ACHN (cell line): ENCODE measurements at places on chromosomes 4 and X.

DNA sequence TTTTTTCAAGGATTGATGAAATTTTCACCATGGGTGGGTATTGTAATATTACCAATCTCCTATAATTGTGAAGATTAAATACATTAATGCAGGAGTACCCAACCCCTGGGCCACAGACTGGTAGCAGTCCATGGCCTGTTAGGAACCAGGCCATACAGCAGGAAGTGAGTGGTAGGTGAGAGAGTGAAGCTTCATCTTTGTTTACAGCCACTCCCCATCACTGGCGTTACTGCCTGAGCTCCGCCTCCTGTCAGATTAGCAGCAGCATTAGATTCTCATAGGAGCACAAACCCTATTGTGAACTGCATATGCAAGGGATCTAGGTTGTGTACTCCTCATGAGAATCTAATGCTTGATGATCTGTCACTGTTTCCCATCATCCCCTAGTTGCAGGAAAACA lies 15.1 kb downstream of the RAPGEF2 start:
- DNase-seq = no peak

- DNase-seq = no peak
These were observed 11.9 kb upstream of the LINC00632 start for GRCh38 chrX:140697618-140698017.

DNA sequence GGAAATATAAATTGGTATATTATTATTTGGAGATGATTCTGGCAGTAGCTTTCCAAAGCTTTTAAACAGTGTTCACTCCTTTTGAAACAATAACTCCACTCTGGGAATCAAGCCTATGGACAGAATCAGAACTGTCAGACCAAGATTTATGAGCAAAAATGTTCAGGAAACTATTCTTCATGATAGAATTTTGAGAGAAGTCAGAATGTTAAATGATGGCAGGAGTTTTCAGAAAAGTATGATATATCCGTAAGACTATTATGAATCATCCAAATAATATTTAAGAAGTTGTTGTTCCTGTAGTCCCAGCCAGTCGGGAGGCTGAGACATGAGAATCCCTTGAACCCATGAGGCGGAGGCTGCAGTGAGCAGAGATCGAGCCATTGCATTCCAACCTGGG lies 50.5 kb upstream of the ADGRG2 start:
- no peak for DNase-seq

DNA sequence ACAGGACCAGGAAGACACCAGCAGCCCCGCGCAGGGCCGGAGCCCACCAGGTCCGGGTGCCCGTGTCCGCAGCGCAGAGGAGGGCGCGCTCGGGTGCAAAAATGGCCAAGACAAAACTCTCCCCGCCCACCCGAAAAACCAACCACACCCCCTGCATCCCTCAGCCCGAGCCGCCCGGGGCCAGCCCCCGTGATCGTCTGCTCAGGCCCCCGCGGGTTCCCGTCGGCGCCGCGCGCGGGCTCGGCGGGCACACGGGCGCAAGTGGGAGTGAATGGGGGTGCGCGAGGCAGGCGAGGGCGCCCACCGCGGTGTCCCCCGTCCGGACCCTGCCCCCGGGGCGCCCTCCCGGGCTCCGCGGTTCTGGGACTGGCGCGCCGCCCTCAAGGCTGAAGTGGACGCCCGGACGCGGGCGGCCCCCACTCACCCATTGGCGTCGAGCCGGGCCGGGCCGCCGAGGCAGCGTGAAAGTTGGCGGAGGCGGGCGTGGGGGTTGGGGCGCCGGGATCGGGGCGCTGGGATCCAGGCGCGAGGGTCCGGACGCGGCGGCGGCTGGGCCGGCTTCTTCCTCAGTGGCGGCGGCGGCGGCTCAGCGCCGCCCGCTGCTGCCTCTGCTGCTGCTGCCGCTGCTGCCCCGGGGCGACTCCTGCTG lies 393 bp downstream of the SH3KBP1 start:
- DNase-seq = peak; percentile 15

DNA sequence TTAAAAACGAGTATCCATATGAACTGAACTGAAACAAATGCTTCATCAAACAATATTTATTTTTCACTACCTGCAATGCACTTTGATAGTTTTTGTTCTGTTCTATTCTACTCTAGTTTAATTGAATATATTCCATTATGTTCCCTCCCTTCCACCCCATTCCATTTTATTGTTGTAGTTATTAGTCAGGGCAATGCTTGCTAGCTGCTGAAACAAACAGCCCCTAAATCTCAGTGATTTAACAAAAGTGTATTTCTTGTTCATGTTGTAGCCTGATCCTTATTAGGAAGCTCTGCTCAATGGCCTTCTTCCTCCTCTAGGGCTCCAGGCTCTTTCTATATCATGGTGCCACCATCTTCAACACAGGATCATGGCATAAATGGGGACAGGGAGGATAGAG lies 122.3 kb upstream of the RAI2 start:
- DNase-seq = no peak

GRCh38 chr4:88643932-88644331 lies 51.7 kb downstream of the HERC3 start:
- DNase-seq = no peak

DNA sequence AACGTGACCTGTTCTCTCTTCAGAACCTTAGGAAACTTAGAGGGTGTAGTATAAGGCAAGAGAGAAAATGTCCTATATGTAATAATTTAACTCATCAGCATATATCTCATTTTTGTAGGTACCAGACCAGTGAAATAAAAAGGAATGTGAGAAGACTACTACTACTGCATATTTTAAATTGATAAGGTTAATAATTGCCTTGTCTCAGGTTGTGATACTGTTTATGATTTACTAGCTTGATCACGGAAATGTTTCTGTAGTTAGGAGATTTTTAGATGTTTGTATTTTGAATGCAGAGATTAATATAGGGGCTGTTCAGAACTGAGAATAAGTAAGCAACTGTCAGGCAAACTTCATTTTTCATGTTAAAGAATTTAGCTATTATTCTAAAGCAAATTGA lies 1563.4 kb downstream of the C4orf33 start:
- peak; percentile 38 for DNase-seq

- DNase-seq = no peak
These were observed 19.9 kb downstream of the NSD2 start for GRCh38 chr4:1890979-1891570.

GRCh38 chr4:22874334-22874912 lies 181.7 kb downstream of the GBA3 start:
- DNase-seq = no peak

DNA sequence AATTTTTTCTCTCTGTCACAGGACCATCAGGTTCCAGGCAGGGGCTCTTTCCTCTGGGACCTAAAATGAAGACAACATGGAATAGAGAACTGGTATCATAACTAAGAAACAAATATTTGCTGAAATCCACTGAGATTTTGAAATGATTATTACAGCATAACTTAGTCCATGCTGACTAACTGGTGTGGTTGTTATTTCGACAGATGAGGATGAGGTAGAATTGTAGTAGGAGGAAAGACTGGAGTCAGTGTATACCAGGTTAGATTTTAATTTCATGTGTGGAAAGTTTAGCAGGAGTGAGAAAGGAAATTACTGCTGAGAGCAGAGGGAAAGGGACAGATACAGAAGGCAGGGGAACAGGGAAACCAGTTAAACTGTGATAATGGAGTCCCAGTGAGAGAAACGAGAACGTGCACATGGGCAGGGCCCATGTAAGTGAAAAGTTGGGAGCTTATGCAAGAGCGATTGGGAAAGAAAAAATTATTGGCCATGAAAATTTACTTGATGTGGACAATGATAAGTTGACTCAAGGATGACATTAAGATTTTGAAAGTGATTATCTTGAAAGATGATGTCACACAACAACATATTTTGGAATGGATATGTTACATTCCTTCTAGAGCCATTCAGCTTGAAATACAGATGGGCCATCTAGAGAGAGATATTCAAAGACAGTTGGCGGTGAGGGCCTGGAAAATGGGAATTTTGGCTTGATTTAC lies 98.7 kb upstream of the DDIT4L start:
- DNase-seq = no peak

DNA sequence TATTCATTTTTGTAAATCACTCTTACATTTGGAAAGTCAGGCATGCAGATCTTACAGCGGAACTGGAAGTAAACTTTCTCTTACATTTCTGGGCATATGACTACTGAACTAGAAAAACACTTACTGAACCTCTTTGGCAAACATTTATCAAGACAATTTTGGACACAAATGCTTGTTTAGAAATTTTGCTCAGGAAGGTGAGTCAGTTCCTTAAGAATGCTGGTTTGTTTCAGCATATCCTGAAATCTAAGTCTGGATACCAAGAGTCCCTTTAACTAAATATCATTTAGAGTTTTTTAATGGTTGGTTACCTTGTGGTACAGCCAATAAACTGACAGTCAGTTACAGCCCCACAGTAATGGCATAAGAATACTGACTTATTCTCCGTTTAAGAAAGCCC lies 15.0 kb downstream of the SHISA3 start:
- peak; percentile 13 for DNase-seq

GRCh38 chr4:79170077-79170476 lies 155.8 kb downstream of the NAA11 start:
- DNase-seq = no peak

DNA sequence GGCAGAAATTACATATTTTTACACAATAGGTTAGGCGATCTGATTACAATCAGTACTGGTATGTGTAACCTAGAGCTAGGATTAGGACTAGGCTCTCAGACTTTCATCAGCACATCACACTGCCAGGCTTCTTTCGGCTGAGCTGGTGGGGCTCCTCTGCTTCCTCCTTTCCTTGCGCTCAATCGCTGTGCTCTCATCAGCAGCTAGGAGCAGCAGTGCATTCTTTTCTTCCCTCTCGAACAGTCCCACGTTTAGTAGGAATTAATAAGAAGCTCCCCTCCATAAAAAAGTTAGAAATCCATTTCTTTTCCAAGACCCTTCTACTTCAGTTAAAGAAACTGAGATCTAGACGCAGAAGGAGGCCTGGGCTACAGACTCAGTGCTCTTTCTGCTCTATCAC lies 350.4 kb downstream of the SPRY1 start:
- no peak for DNase-seq

- no peak for DNase-seq
These were observed 588.3 kb upstream of the DIPK2B start for GRCh38 chrX:45788941-45789348.

DNA sequence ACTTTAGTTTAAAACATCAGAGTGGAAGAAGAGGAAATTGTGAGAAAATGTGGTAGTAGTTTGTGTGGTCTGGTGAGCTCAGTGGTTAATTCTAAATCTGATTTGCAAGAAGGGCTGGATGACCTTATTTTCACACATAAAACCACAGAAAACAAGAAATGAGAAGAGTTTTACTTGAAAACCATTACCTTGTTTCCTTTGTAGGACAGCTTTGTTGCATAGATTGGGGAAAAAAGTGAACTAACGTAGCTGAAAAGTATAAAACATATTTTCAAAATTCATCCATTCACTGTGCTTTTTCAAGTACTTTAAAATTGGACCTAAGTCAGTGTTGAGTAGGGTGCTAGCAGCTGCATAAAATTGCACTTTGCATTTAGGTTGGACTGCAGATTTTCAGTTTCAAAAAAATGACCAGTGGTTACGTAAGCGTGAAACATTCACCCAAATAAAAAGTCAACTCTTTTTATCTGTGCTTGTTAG lies 211.3 kb downstream of the ARHGAP10 start:
- DNase-seq = no peak

GRCh38 chrX:3161681-3162080 lies 120.4 kb downstream of the ARSF start:
- DNase-seq = no peak

DNA sequence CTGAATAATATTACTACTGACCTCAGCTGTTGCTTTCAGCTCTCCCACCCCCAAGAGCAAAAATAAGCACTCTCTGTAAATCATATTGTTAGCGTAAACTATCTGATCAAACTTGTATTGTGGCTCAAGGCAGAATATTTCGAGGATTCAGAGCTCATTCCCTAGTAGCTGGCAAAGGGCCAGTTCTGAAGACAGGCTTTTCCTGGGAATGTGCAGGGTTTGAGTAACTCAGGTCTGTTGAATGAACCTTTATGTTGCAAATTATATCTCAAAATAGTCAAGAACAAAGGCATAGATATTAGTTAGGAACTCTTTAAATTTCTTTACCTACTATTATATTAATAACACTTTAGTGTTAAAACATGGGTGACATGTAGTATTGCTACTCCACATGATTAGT lies 454.9 kb downstream of the CCSER1 start:
- DNase-seq = no peak

DNA sequence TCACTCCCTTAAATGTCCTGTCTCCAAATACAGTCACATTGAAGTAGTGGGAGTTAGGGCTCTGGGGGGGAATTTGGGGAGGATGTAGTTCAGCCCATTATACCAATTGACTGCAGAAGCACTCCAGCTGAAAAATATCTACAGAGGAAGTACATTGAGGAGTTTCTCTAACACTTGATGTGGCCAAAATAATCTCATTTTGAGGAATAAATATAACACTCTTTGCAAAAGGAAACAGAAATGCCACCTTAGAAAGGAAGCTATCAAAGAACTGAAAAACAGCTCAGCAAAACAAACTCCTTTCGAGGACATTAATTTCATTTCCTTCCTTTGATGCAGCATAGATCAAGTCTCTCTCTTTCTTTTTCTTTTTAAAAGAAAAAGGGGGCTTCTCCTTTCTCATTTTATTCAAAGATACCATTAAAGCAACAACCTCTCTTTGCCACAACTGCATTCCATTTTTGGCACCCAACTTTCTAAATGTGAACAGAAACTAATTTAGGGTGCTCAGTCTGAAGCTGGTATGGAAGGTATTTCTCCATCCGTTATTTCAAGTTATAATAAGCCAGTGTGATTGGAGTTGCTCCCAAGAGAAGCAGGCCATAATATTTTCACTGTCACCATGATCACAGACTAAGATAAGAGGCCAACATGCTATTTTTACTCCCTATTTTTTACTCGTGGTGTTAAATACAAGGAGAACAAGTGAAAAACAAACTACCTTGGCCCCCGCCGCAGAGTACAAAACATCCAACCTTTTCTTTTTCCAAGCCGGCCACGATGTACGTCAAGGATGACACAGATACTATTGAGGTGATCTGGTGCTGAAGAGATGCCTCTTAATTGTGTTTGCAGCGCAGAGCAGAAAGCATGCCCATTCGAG lies 230.4 kb upstream of the GATB start:
- DNase-seq = no peak
